ENCODE measurements at places on chromosomes 2 and 18. TPM values are rescaled to one million over a fixed set of nuclear protein-coding genes. Genes with fewer than 3 reads are reported as not detected.

- no peaks in the 10 kb centered on the region for H3K27me3 ChIP-seq
- no peak for DNase-seq
- no peaks in the 10 kb centered on the region for H3K36me3 ChIP-seq
- no peak overlapping the region for H3K27ac ChIP-seq
Measured at GRCh38 chr18:61764381-61764780, 128.4 kb downstream of the RNF152 start.

DNA sequence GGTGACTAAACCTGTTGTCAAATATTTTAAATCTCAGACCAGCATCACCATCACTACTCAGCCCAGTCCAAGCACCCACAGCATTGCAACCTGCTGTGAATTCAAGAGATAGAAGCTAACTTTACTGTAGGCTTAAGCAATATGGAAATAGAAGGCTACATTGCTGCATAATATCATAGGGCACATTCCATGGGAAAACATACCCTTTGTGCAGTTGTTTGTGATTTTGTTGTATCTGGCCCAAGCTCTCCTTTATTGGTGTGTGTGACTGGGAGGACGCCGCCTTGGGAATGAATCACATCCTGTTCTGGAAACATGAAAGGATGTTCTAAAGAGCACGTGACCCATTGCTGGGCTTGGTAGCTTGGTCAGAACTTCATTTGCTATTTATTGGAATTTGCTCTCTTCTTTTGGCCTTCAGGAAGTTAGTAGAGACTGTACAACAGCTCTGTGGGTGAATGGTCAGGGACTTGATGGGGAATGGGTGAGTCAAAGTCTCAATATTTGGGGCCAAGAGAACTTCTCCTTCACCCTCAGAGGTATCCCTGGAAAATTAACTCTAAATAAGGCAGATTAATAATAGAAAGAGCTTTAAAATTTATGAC is 106.8 kb upstream of the SERPINE2 start:
- no peaks in the 10 kb centered on the region for H3K4me1 ChIP-seq
- peak overlapping the region; percentile 76 for H3K27ac ChIP-seq
- no peak overlapping the region for H3K4me3 ChIP-seq
- no peaks in the 10 kb centered on the region for H3K36me3 ChIP-seq

GRCh38 chr18:69949538-69949936 is 1.9 kb upstream of the CD226 start:
- no peaks in the 10 kb centered on the region for H3K36me3 ChIP-seq
- no peak overlapping the region for H3K4me3 ChIP-seq
- DNase-seq: no peak

DNA sequence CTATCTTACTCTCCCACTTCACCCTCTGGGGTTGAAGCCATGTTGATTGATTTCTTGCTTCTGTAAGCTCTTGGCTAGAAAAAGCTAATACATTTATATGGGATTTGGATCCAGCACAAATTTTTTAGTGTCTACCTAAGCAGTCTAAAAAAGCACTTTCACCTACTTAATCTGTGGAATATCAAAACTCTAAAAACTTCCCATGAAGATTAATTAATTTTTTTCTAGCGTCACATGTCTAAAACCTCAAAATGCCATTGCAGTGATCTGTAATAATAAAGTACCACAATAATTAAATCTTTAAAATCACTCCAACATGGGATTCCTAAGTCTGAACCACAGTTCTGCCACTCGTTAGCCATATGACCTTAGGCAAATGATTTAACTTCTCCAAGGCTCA is 180.1 kb downstream of the EN1 start:
- no peak overlapping the region for H3K4me3 ChIP-seq
- no peaks in the 10 kb centered on the region for H3K27me3 ChIP-seq
- H3K27ac ChIP-seq: no peak overlapping the region

DNA sequence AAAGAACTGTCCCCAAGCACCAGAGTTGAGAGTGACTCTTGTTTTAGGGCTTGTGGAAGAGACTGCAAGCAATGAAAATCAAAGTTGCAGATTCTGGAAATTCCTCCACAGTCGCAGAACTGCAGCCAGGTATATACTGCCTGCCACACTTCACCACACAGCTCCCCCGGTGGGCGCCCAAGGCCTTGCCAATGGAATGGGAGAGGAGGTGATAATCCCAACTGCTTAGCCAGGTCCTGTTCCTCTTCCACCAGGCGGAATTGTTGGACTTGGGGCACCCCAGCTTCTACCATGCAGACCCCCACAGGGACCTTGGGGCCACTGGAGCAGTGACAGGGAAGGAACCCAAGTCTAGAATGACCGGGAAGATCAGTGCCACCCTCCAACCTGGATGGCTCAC is 4.8 kb upstream of the PDIA6 start:
- no peaks in the 10 kb centered on the region for H3K27me3 ChIP-seq
- no peaks in the 10 kb centered on the region for H3K36me3 ChIP-seq
- H3K27ac ChIP-seq: no peak overlapping the region
- H3K4me3 ChIP-seq: no peak overlapping the region

ATP6V1B1 gene
- not detected for total RNA-seq

- no peaks in the 10 kb centered on the region for H3K4me1 ChIP-seq
- H3K36me3 ChIP-seq: peaks cover 98% of the 10 kb centered on the region
- no peak for DNase-seq
Measured at GRCh38 chr2:117825437-117825836, 10.9 kb downstream of the DDX18 start.

DNA sequence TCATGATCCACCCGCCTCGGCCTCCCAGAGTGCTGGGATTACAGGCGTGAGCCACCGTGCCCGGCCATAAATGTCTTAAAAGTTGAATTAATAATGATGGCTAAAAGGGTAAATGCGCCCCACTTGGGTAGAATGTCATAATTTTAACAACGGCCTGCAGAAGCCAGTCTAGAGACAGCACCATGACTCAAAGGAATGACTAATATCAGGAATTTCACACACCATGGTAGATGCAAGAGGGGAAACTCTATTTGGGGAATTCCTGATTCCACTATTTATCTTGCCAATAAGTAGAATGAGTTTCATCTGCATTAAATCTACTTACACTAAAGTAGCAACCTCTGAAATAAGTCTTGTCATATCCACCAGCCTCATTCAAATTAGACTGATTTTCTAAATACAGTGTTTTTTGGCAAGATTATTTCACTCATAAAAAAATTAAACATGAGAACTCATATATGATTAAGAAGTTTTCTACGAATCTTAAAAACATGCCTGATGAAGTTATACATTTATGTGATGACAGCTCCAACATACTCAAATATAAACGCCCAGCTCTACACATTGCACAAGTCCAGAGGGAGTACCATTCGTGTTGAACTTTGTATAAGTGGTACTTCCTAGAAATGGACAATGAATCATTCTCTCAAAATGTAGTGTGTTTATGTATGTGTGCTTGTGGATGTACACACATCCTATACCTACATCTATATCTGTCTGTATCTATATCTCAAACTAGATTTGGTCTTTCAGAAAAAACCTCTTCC is 309.7 kb downstream of the IRS1 start:
- no peak overlapping the region for H3K4me3 ChIP-seq
- H3K27me3 ChIP-seq: no peaks in the 10 kb centered on the region
- no peak for DNase-seq
- no peak overlapping the region for H3K27ac ChIP-seq
- no peaks in the 10 kb centered on the region for H3K4me1 ChIP-seq
- no peaks in the 10 kb centered on the region for H3K36me3 ChIP-seq
